Umbilical cord (tissue), 2 donors: ENCODE measurements at places on chromosomes 12 and 14. TPM values are rescaled to one million over a fixed set of nuclear protein-coding genes. Genes with fewer than 3 reads are reported as not detected.

DNA sequence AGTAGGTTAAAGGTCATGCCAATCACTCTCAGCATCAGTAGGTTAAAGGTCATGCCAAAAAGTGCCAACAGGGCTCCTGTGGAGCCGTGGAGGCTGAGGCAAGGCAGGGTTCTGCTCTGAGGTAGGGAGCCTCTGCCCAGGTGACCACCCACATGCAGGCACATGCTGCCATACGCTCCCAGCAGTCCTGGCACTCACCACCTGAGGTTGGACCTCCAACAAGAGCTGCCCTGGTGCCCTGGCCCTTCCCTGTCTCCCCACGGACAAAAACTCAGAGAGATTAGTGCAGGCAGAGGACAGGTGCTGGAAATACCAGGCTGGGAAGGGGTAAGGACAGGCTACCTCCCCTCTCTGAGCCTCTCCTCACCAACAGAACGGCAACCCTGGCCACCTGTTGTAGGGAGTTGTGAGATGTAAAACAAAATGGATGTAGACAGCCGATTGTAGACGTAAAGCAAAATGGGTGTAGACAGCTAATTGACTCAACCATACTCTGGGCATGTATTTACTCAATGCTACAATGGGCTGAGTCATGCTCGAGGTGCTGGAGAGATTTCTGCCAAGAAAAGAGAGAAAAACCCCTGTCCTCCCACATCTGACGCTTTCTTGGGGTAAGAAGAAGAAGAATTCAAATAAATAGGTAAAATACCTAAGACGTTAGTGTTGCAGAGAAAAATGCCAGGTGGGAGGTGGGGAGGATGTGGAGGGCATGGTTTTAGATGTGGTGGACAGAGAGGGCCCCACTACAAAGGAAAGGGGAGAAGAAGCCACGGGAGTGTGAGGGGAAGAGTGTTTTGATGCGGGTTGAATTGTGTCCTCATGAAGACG, 32.4 kb downstream of the LTBP2 start:
- no peak for DNase-seq

The PLA2G1B gene
- total RNA-seq = not detected

The GZMH gene
- not detected for total RNA-seq

The PZP gene
- total RNA-seq = 2.6 TPM

GRCh38 chr12:50665609-50666008, 98.3 kb upstream of the ATF1 start:
- DNase-seq = no peak

DNA sequence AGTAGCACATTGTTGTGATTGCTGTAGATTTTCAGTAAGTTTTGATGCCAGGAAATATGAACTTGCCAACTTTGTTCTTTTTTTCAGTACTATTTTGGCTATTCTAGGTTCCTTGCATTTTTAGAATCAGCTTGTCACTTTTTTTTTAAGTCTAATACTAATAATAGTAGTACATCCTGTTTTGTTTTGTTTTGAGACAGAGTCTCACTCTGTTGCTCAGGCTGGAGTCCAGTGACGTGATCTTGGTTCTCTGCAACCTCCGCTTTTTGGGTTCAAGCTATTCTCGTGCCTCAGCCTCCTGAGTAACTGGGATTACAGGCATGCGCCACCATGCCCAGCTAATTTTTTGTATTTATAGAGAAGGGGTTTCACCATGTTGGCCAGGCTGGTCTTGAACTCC, 16.5 kb downstream of the PWP1 start:
- DNase-seq = no peak

DNA sequence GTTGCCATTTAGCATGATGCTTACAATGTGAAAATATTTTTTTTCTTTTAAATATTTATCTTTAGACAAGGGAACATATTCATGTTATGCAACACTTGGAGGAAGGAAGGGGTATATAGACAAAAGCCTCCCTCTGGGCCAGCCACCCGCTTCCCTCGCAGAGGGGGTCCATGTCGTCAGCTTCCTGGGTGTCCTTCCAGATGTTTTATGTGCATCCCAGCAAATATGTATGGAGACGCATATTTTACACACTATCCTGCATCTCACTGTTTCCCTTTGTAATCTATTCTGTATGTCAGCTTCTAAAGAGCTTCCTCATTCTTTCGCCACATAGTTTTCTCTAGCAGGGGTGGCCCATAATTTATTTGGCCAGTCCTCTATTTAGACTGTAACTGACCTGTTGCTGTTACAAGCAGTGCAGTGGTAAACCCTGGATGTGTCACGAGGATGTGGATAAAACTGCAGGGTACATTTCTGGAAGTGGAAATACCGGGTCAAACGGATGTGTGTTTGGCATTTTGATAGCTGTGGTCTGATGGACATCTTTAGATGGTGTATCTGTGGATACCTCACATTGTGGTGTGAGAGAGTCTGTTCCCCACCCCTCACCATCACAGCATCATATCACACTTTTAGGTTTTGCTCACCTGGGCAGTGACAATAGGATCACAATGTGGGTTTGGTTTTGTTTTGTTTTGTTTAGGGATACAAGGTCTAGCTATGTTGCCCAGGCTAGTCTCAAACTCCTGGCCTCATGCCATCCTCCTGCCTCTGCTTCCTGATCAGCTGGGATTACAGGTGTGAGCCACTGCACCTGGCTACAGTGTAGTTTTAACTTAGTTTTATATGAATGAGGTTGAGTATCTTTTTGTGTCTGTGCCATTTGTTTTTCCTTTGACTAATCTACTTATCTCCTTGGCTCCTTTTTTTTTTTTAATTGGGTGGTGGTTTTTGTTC, 31.6 kb downstream of the FAM222A start:
- no peak for DNase-seq

- peak; percentile 66 for DNase-seq
Measured at GRCh38 chr12:96233939-96234461, 39.8 kb downstream of the ELK3 start.

DNA sequence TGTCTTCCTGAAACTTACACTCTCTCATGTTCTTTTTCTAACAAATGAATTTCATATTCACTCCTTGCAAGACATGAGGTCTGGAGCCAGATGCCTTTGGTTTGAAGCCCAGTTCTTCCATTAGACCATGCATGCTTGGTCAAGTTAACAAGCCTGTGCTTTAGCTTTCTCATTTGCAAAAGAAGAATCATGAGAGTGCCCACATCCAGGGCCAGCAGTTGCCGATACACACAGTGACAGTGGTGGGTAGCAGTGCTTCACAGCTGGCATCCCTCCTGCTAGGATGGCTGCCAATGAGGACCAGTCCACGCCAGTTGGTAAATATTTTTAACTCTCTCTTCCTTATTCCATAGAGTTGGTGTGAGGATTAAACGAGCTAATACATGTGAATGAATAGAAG, 163.1 kb downstream of the PHLDA1 start:
- DNase-seq = no peak

- DNase-seq = peak; percentile 63
Measured at GRCh38 chr12:116466536-116466935, 92.6 kb upstream of the MAP1LC3B2 start.

The BATF gene
- 2.2 TPM for total RNA-seq

GRCh38 chr12:126773012-126773411, 1494.0 kb upstream of the TMEM132C start:
- no peak for DNase-seq
